ENCODE measurements at places on chromosomes 4 and X.

GRCh38 chrX:55867181-55867651 lies 149.7 kb downstream of the RRAGB start:
- DNase-seq = peak; percentile 49

DNA sequence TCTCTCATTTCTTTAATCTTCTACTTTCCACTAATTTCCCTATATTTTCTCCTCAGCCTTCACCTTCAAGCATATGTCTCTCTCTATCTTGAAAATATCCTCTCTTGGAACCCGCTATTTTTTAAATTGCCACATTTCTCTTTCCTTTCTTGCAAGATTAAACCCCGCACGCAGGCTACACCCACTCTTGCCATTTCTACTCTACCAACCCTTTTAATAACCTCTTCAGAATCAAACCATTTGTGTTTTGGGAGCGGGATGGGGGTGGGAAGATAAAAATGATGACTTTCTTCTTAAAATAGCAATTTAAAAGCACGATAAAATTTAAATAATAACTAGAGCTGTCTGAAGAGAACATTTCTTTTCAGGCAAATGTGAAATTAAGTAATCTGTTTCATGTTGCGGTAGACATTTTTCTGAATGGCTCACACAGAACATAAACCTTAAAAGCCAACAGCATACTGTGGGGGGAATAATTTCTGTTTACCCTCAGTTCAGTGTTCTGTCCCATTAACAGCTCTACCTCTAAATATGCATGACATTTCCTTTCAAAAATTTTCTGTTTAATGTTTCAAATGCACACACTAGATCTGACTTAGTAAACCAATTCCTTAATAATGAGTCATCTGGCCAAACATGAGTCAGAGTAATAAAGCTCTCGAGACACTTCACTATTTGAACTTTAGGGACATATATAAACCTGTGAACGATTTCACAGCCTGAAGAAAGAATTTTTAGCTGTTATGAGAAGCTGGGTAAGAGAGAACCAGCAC lies 20.5 kb downstream of the ARSJ start:
- peak; percentile 10 for DNase-seq

DNA sequence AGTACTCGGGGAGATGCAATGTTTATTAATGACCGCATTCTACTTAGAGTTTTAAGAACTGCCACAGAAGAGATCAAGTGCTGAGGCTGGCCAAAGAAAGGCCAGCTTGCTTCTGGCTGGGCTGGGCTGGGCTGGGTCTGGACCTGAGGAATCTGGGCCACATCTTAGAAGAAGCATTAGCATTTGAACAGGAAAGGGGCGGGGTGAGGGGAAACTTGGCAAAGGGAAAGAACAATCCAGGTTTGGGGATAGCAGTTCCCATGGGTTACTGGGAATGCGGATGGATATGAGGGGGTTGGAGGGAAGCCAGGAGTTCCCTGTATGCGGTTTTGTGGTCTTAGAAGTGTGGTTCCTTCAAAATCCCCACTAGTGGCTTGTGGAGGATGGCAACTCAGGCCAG lies 83.3 kb downstream of the CLDN34 start:
- no peak for DNase-seq

DNA sequence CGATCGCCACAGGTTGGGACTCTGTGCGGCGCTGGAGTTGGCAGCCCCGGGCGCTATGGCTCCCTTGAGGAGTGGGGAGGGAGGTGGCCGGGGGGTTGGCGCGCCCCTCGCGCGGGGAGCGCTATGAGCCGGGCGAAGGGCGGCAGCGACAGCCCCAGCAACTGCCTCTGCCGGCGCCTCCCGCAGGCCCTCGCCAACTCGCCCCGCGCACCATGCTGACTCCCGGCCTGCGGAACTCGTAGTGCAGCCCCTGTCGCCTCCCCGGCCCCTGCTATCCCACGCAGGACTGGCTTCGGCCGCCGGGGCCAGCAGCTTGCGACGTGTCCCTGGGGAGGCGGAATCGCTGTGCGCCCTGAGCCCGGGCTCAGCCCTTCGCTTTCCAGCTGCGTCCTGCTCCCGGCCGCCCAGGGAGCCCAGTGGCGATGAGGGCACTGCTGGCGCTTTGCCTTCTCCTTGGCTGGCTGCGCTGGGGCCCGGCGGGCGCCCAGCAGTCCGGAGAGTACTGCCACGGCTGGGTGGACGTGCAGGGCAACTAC lies 415 bp downstream of the SHISA3 start:
- DNase-seq = peak; percentile 40

DNA sequence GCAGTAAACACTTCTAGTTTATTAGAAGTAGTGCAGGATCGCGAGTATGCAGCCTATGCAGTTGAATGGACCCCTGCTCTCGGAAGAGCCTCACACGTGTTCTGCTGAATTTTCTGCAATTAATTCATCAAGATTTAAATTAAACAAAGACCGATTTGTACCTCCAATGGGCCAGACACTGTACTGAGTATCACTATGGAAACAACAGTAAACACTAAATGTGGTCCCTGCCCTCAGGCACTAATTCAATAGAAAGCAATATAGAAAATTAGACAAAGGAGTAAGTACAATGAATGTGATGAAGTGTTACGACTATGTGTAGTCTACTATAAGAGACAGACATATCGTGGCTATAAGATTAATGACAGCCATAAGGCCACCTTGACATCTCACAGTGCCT lies 740.3 kb upstream of the FRG1 start:
- no peak for DNase-seq

GRCh38 chrX:17390419-17390850 lies 15.4 kb downstream of the NHS start:
- DNase-seq = no peak

GRCh38 chrX:57915680-57916079 lies 5.4 kb upstream of the ZXDA start:
- DNase-seq = no peak

DNA sequence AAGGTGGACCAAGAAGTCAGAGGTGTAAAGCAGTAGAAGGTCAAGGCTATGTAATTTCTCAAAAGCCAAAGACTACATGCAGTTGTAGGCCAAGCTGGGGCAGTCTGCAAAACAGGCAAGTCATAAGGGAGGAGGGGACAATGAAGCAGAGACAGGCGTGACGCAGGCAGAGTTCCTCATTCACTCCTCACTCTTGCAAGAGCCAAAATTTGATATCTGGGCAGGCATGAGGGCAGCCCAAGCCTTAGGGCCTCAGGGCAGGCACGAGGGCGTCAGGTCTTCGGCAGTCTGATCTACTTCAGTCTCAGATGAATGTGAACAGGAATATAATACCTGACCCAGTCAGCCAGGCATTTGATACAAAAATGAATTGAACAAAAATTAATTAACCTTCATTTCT lies 86.4 kb upstream of the AGA start:
- no peak for DNase-seq

DNA sequence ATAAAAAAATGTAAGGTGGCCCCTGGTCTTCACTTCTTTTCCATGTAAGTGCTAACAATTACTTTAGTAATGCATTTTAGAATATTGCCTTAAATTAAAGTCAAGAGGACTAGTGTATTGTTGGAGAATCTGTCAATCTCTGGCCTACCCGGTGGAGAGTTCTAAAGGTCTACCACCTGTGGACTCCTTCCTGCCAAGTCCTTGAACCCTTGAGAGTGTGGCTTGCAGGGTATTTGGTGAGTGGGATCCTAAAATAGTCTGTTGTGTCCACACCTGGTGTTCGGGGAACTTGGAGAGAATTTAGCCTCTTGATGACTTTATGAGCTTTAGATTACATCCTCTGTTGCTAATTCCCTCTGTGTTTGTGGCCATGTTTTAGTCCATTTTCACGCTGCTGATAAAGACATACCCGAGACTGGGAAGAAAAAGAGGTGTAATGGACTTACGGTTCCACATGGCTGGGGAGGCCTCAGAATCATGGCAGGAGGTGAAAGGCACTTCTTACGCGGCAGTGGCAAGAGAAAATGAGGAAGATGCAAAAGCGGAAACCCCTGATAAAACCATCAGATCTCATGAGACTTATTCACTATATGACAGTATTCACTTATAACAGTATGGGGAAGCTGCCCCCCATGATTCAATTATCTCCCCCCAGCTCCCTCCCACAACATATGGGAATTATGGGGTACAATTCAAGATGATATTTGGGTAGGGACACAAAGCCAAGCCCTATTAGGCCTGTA lies 23.8 kb downstream of the DDIT4L start:
- DNase-seq = no peak

- no peak for DNase-seq
Measured at GRCh38 chr4:108930186-108930585, 167.3 kb upstream of the ETNPPL start.

DNA sequence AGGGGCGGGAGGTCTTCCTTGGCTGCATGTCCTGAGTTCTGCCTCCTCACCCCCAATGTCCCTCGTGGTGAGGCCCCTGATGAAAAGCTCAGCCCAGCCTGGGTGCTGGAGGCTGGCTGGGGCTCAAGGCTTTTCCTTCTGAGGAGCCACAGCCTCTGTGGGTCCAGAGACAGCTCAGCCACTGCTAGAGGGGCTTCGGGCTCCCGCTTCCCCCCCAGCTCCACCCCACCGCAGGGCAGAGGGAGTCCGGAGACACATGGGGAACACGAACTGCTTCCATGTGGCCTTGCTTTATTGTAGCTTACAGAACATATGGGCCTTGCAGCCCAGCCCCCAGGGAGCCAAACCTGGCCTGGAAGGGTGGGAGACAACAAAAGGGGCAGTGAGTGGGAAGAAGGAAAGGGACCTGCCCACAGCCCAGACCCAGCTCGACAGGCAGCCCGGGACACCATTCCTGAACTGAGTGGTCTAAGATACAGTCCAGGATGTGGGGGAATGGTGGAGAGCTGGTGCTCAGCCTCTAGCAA lies 89.9 kb upstream of the NKX1-1 start:
- no peak for DNase-seq

- DNase-seq = peak; percentile 35
Measured at GRCh38 chrX:135596495-135596894, 76.0 kb downstream of the INTS6L start.

DNA sequence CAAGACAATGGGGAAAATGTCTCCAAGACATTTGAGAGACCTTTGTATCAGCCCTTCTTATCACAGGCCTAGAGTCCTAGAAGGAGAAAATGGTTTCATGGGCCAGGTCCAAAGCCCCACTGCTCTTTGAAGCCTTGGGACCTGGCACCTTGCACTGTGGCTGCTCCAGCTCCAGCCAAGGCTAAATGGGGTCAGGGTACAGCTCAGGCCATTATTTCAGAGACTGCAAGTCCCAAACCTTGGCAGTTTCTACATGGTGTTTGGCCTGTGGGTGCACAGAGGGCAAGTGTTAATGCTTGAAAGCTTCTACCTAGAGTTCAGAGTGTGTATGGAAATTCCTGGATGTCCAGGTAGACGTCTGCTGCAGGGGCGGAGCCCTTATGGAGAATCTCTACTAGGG lies 28.5 kb downstream of the SHROOM3 start:
- DNase-seq = no peak

DNA sequence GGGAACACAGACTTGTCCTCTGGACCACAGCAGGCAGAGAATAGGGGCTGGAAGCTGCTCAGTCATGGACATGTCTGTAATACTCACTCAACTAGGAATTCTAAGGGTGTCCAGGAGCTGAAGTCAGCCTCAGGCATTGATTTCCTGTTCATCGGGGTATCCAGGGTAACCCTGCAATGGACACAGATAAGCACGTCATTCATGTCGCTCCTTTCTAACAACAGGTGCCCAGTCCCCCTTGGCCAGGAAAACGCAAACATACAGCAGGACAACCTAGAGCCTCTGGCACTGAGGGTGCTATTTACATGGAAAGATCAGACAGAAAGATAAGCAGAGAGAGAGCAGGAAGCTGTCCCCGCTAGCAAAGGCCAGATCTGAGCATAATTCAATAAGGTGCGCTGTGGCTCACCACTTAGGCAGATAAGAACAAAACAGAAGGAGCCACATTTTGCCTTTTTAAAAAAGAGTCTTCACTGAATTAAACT lies 21.3 kb downstream of the QDPR start:
- no peak for DNase-seq

Measured in Kasumi-1 (cell line).